Left kidney (tissue), 8 donors: ENCODE measurements at places on chromosomes 1 and 21. TPM values are rescaled to one million over a fixed set of nuclear protein-coding genes. Genes with fewer than 3 reads are reported as not detected.

The NHLH1 gene
- polyA plus RNA-seq = 0.22 TPM

The RIPK4 gene
- polyA plus RNA-seq = 14.4 TPM

The PSMB2 gene
- polyA plus RNA-seq = 80.3 TPM

The GLMN gene
- polyA plus RNA-seq = 33.0 TPM

- DNase-seq = no peak
Measured at GRCh38 chr1:115288591-115289198, 49.4 kb downstream of the NGF start.

DNA sequence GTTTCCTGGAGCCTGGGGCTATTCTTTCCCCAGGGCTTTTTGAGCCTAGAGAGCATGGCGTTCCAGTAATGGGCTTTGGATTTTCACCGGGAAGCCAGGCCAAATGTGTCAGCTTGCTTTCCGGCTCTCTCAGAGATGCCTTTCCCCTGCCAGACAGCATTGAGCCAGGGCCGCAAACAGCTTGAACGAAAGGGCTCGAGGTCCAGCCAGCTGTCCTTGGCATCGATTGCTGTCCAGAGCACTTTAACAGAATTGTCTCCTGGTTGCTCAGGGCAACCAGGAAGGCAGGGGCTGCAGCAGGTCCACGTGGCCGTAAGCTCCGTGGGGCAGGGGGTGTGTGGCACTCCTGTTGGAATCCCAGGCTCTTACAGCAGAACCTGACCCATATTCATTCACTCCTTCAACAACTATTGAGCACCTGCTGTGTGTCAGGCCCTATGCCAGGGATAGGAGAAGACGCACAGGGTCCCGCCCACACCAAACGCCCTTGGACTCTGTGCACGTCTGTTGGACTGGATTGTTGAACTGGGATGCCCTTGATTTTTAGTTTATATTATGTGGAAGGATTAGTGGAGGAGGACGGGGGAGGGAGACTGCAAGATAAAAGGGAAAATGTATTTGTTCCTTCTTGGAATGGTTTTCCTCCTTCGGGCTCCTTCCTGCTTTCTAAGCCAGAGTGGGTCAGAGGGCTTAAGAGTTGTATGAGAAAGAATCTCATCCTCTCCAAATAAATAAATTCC is 38.7 kb upstream of the EFHD2 start:
- no peak for DNase-seq

DNA sequence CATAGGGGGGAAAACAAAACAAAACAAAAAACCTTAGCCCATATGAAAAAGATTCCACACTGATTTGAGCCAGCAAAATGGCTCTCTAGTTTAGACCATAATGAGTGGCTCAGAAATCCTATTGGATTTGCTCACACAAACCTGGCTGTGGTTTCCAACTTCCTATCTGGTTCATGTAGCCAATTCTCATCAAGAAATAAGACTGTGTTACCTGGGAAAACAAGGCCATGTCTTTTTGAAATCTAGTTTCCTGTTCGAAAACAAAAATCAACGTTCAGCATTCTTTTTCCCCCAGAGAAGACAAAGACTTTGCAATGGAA is 69.2 kb downstream of the TBX15 start:
- DNase-seq = no peak

GRCh38 chr1:11531943-11532342 is 53.0 kb downstream of the DISP3 start:
- no peak for DNase-seq

- DNase-seq = no peak
Measured at GRCh38 chr1:61869691-61870109, 127.4 kb downstream of the PATJ start.

GRCh38 chr1:201381130-201381529 is 3.6 kb upstream of the TNNT2 start:
- no peak for DNase-seq

DNA sequence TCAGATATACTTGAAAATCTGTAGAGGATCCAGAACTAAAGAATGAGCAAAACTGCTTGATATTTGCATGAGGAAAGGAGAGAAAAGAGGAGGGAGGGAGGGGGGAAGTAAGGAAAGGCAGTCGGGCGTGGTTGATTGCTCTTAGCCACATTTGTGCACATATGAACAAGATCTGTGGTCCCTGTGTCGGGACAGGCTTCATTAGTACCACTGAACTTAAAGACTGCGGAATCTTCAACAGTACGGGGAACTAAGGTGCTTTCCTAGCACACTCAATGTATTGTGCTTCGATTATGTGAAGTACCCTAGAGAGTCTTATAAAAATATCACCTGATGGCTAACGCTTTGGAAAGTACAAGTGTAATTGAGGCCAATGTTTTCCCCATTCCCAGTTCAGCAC is 59.9 kb downstream of the ZBTB18 start:
- no peak for DNase-seq

- DNase-seq = no peak
Measured at GRCh38 chr21:15729346-15729673, 472 bp upstream of the USP25 start.

- no peak for DNase-seq
Measured at GRCh38 chr1:81974883-81975555, 174.3 kb downstream of the ADGRL2 start.

DNA sequence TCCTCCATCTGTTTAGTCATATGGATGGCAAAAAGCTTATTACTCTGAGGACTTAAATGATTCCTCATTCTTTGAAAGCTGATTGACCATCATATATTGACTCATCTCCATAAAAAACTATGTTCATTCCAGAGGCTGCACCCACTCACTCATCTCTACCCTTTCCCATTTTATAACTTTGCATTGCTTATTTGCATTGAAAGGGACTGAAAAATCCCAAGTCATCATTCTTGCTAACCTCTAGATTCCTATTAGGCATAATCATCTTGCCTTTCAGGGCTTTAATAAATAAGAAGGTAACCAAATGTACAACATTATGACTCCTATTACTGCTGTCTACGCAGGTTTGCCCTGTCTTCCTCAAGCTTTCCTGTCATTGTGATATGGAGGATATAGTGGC is 1180.3 kb upstream of the B3GALT2 start:
- DNase-seq = no peak
